Esophagus muscularis mucosa (tissue), 4 donors: ENCODE measurements at places on chromosomes 6 and 20. TPM values are rescaled to one million over a fixed set of nuclear protein-coding genes. Genes with fewer than 3 reads are reported as not detected.

The CLVS2 gene
- total RNA-seq: 0.06 TPM

DNA sequence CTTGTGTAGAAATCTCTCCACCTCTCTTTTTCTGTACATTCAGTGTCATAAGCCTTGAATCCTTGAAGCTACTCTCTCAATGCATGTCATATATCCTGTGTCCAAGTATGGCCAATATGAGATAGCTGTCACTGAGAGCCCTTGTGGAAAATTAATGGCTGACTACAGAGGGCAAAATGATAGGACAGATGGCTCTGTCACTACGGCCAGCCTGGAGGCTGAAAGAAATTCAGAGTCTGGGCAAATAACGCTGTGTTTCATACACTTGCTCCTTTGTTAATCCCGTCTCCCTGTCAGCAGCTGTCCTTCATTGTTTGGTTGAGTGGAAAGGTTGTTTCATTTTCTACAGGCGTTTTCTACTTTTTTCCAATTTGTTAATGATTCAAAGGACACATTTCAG, 70.4 kb upstream of the VGLL2 start:
- no peaks in the 10 kb centered on the region for H3K4me1 ChIP-seq
- H3K4me3 ChIP-seq: no peak overlapping the region
- no peaks in the 10 kb centered on the region for H3K36me3 ChIP-seq
- DNase-seq: no peak

The ADGRF5 gene
- 33.6 TPM for total RNA-seq

The DDRGK1 gene
- total RNA-seq: 86.0 TPM

- H3K27ac ChIP-seq: no peak overlapping the region
- no peak for DNase-seq
- H3K27me3 ChIP-seq: no peaks in the 10 kb centered on the region
- no peak overlapping the region for H3K4me3 ChIP-seq
Observed at GRCh38 chr6:155054491-155055250, 59.6 kb downstream of the TIAM2 start.
